Neural progenitor cell (in vitro differentiated cells): ENCODE measurements at places on chromosomes 5 and 9. TPM values are rescaled to one million over a fixed set of nuclear protein-coding genes. Genes with fewer than 3 reads are reported as not detected.

GRCh38 chr5:127923804-127924570 is 159.6 kb upstream of the SLC12A2 start:
- no peak overlapping the region for H3K4me3 ChIP-seq
- no peak for DNase-seq
- no peaks in the 10 kb centered on the region for H3K4me1 ChIP-seq
- H3K27ac ChIP-seq: no peak overlapping the region
- H3K27me3 ChIP-seq: no peaks in the 10 kb centered on the region

GRCh38 chr9:93193388-93194220 is 9.7 kb downstream of the WNK2 start:
- DNase-seq: no peak
- H3K27me3 ChIP-seq: no peaks in the 10 kb centered on the region
- no peak overlapping the region for H3K4me3 ChIP-seq
- no peak overlapping the region for H3K27ac ChIP-seq
- H3K4me1 ChIP-seq: peaks cover 4% of the 10 kb centered on the region
- no peaks in the 10 kb centered on the region for H3K36me3 ChIP-seq

DNA sequence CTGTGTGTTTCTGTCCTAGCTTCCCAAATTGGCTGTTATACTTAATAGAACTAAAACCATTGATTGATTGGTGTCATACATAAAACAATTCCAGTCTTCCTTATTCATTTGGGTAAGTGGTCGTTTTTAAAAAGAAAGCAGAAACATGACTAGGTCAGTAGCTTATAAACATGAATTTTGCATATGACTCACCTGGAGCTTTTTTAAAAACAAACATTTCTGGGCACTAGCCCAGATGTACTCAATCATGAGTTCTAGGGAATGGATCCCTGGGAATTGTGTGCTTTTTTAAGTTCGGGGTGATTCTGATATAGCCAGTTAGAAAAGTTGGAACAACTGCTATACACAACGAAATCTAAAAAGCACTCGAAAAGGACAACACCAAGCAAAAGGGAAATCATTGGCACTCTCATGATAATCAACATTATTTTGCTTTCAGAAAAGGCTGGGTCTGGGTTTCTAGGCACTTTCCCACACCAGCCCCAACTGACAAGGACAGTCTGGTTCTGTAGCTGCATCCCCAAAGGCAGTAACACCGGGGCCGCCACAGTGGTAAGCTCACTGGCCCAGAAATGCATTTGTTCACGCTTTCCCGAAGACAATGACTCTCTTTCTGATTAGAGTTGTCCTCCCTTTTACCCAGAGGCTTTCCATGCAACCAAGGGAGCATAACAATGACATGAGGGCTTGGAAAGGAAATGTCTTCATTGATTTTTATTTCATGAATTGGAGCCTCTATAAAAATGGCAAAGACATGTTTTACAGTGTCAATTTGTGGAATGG is 664.9 kb upstream of the WWC1 start:
- peak; percentile 24 for DNase-seq
- H3K4me3 ChIP-seq: no peak overlapping the region
- H3K27me3 ChIP-seq: no peaks in the 10 kb centered on the region
- no peak overlapping the region for H3K27ac ChIP-seq
- peaks cover 6% of the 10 kb centered on the region for H3K4me1 ChIP-seq

The MYMK gene
- total RNA-seq: not detected in 2 replicates

The STKLD1 gene
- total RNA-seq: 0.58 and 0.65 TPM in 2 replicates

The CD72 gene
- 0.56 and 1.4 TPM in 2 replicates for total RNA-seq

- no peak overlapping the region for H3K27ac ChIP-seq
- no peaks in the 10 kb centered on the region for H3K4me1 ChIP-seq
- no peaks in the 10 kb centered on the region for H3K27me3 ChIP-seq
- DNase-seq: no peak
- no peak overlapping the region for H3K4me3 ChIP-seq
Observed at GRCh38 chr9:127846443-127847177, 7.8 kb downstream of the ENG start.

- no peak overlapping the region for H3K4me3 ChIP-seq
- no peaks in the 10 kb centered on the region for H3K27me3 ChIP-seq
- H3K27ac ChIP-seq: no peak overlapping the region
- no peaks in the 10 kb centered on the region for H3K36me3 ChIP-seq
- peaks cover 11% of the 10 kb centered on the region for H3K4me1 ChIP-seq
- no peak for DNase-seq
Observed at GRCh38 chr9:14155237-14155636, 158.7 kb downstream of the NFIB start.

DNA sequence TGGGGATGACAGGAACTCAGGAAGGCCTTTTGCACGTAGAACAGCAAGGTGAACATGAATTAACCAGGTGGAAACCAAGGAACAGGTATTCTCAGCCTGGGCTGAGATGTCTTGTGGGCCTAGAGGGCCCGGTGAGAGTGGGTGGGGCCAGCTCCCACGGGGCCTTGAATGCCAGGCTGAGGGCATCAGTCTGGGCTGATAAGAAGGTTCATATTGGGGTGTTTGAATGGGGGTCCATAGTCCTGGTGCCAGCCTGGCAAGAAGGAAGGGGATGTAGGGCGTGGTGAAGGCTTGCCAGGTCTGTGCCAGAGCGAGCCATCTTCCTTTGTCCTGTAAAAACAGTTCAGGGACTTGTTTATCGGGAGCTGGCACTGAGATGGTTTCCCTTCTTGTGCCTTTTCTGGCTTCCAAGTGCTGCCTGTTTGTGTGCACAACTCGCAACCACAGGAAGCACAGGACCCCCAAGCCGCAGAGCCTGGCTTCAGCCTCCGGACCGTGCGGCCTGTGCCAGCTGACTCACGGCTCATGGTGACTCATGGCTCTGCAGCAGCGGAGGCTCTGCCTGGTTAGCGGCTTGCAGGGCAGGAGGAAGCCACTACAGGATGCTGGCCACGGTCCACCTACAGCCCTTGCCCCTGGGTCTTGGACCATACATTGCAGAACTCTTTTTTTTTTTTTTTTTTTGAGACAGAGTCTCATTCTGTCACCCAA is 2.4 kb downstream of the CARD19 start:
- peaks cover 10% of the 10 kb centered on the region for H3K27me3 ChIP-seq
- H3K27ac ChIP-seq: no peak overlapping the region
- H3K4me1 ChIP-seq: peaks cover 5% of the 10 kb centered on the region
- H3K36me3 ChIP-seq: no peaks in the 10 kb centered on the region
- H3K4me3 ChIP-seq: no peak overlapping the region

GRCh38 chr5:136814619-136815378 is 449.5 kb upstream of the TRPC7 start:
- no peak overlapping the region for H3K27ac ChIP-seq
- no peaks in the 10 kb centered on the region for H3K4me1 ChIP-seq

DNA sequence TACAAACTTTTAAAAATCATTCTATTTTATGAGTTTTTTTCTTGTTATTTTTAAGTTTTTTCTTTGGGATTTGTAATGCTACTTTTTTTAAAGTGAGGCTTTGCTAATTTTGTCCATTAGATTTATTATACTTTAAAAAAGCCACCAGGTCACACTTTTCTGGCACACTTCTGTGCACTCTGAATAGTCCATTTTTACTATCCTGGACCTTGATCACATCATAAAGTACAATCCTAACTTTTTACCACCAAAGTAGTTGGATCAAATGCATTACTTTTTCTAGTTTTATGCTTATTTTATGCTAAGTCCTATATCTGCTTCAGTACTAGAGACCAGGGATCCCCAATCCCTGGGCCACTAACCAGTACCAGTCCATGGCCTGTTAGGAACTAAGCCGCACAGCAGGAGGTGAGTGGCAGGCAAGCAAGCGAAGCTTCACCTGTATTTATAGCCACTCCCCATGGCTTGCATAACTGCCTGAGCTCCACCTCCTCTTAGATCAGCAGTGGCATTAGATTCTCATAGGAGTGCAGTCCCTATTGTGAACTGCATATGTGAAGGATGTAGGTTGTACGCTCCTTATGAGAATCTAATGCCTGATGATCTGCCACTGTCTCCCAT is 16.0 kb downstream of the FRRS1L start:
- no peaks in the 10 kb centered on the region for H3K27me3 ChIP-seq
- no peak overlapping the region for H3K27ac ChIP-seq
- no peak overlapping the region for H3K4me3 ChIP-seq
- no peak for DNase-seq
